ENCODE measurements at places on chromosomes 4 and X. TPM values are rescaled to one million over a fixed set of nuclear protein-coding genes. Genes with fewer than 3 reads are reported as not detected.

- H3K27me3 ChIP-seq: no peaks in the 10 kb centered on the region
- H3K4me3 ChIP-seq: peak overlapping the region; percentile 80
- peak; percentile 50 for DNase-seq
- H3K4me1 ChIP-seq: peaks cover 47% of the 10 kb centered on the region
- no peaks in the 10 kb centered on the region for H3K36me3 ChIP-seq
Measured at GRCh38 chr4:73259571-73260090, 1.0 kb upstream of the ANKRD17 start.

GRCh38 chr4:13534344-13535063, 9.8 kb downstream of the NKX3-2 start:
- no peaks in the 10 kb centered on the region for H3K36me3 ChIP-seq
- DNase-seq: no peak
- peaks cover 17% of the 10 kb centered on the region for H3K4me1 ChIP-seq
- no peak overlapping the region for H3K4me3 ChIP-seq

DNA sequence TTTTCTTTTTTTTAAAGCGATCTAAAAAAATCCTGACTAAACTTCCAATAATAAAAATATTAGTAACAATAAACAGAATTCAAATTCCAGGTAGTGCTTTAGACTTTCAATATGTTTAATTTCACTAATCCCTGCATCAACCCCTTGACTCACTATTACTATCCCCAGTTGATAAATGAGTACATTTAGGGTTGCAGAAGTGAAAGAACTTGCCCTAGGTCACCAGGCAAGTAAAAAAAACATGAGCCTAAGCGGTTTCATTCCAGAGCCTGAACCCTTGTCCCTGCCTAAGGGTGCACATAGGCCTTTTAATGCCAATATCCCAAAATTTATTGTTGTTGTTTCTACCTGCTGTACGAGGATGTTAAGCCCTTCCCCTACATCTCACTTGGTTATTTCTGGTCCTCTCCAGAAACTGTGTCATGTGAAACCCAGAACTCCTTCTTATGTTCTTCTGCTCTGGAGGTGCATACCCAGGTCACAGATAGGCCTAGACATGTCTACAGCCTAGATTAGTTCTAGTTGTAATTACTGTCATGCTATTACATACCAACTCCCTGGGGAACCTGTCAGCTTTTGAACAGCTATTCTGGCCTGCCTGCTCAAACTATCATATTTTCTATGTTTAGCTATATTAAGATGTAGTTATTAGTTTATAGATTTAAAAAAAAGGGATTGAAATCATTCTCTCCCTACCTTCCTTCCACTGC, 244.5 kb upstream of the PITX2 start:
- no peak overlapping the region for H3K27ac ChIP-seq
- no peak for DNase-seq
- peaks cover 11% of the 10 kb centered on the region for H3K4me1 ChIP-seq
- no peak overlapping the region for H3K4me3 ChIP-seq
- H3K27me3 ChIP-seq: no peaks in the 10 kb centered on the region

GRCh38 chr4:55912249-55912648, 36.5 kb upstream of the CEP135 start:
- no peak for DNase-seq
- H3K36me3 ChIP-seq: no peaks in the 10 kb centered on the region
- no peak overlapping the region for H3K27ac ChIP-seq
- H3K4me3 ChIP-seq: no peak overlapping the region

STS gene
- 5.4 TPM for total RNA-seq

DNA sequence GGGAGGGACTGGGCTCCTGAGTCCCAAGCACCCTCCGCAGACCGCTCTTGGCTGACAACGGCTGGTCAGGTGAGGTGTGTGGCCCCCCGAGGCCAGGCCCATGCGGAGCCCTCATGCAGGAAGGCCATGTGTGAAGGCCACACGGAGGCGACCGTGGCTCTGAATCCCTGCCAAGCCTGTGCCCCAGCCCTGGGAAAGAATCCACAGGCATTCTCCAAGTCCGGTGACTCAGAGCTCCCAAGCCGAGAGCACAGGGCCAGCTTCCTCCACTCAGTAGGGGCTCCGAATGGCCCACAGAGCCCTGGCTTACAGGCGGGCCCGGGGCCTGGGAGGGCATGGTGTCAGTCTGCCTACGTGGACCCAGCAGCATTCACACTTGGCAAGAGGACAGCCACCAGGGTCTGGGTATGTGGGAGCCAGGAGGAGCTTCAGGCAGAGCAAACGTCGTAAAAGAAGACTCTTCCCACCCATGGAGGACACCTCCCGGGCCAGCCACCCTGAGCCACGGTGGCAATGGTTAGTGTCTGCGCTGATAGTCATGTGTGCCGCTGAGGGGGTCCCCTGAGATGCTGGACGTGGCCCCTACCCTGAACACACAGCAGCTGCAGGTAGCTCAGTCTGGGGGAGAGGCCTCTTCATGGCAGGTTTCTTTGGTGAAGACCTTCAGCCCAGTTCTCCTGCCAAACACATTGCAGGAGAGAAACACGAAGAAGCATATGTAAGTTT, 105.7 kb downstream of the PSAPL1 start:
- H3K27ac ChIP-seq: no peak overlapping the region
- H3K27me3 ChIP-seq: peaks cover 4% of the 10 kb centered on the region
- peaks cover 8% of the 10 kb centered on the region for H3K4me1 ChIP-seq
- H3K36me3 ChIP-seq: no peaks in the 10 kb centered on the region

GRCh38 chr4:176546975-176547374, 227.2 kb downstream of the SPCS3 start:
- no peaks in the 10 kb centered on the region for H3K4me1 ChIP-seq
- H3K4me3 ChIP-seq: no peak overlapping the region
- H3K36me3 ChIP-seq: no peaks in the 10 kb centered on the region
- no peak overlapping the region for H3K27ac ChIP-seq
- no peaks in the 10 kb centered on the region for H3K27me3 ChIP-seq
- DNase-seq: no peak

SHOX gene
- 0.16 TPM for total RNA-seq

HHIP gene
- total RNA-seq: not detected

PPARGC1A gene
- total RNA-seq: 15.1 TPM

DNA sequence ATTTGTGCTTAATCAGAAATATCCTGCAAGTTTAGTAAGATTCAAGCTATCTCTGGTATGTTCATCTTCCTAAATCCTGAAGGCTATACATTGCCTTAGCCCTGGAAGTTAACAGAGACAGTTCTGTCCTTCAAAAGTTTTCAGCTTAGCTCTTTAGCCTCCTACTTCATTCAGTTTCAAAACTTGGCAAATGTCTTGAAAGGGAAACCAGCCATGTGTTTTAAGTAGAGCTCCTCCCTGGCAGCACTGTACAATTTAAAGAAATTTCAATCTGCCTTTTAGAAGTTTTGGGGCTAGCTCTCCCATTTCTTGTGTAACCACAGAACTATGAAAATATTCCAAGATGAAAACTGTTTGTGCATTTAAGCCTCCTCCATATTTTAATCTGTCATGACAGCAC, 47.0 kb downstream of the FANCB start:
- H3K36me3 ChIP-seq: no peaks in the 10 kb centered on the region
- H3K4me3 ChIP-seq: no peak overlapping the region
- DNase-seq: no peak
- no peaks in the 10 kb centered on the region for H3K4me1 ChIP-seq

- no peak overlapping the region for H3K27ac ChIP-seq
- H3K27me3 ChIP-seq: no peaks in the 10 kb centered on the region
- no peak for DNase-seq
- H3K4me1 ChIP-seq: peaks cover 9% of the 10 kb centered on the region
Measured at GRCh38 chr4:123449780-123450179, 53.2 kb downstream of the SPRY1 start.

DNA sequence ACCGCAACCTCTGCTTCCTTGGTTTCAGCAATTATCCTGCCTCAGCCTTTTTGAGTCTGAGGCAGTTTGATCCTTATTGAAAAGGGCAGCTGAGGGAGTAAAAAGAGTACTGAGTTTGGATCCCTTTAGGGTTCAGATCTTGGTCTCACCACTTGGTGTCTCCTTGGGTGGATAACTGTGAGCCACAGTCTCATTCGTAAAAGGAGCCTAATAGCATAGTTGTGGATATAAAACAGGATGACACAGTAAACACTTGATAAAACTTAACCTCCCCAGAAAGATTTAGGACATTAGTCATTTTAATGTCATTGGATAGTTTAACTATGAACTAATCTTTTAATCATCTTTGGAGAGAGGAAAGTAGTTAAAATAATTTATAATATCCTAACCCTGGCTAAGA, 173.0 kb downstream of the ANK2 start:
- H3K4me1 ChIP-seq: no peaks in the 10 kb centered on the region
- no peaks in the 10 kb centered on the region for H3K27me3 ChIP-seq
- no peaks in the 10 kb centered on the region for H3K36me3 ChIP-seq
- H3K27ac ChIP-seq: no peak overlapping the region
- DNase-seq: no peak

DNA sequence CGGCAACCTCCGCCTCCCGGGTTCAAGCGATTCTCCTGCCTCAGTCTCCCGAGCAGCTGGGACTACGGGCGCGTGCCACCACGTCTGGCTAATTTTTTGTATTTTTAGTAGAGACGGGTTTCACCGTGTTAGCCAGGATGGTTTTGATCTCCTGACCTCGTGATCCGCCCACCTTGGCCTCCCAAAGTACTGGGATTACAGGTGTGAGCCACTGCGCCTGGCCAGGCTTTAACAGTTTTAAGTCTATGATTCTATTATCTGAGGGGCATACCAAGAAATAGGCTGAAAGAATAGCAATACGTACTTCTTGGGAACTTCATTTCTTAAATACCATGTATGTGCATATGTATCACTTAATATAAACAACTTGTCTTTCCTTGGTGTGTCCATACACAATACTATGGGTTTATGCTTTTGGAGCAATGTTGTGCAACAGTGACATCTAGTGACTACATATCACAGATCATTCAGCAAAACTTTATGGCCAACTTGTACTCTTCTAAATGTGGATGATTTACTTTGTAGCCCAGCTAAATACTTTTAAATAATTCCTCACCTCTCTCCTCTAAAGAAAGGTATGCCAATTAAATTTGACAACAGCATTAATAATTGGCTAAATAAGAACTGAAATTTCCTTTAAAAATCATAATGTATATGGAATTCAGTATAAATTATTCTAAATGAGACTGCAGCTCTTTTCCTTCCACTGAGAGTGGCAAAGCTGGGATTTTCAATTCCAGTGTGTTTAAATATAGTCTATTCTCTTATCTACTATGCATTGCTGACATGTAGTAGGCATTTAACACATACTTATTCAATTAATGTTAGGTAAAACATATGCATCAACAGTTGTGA, 10.4 kb downstream of the SLC9B1 start:
- DNase-seq: no peak
- H3K4me3 ChIP-seq: no peak overlapping the region
- no peaks in the 10 kb centered on the region for H3K27me3 ChIP-seq
- H3K27ac ChIP-seq: no peak overlapping the region
- no peaks in the 10 kb centered on the region for H3K36me3 ChIP-seq

- H3K27ac ChIP-seq: no peak overlapping the region
- H3K27me3 ChIP-seq: no peaks in the 10 kb centered on the region
- no peak overlapping the region for H3K4me3 ChIP-seq
- DNase-seq: no peak
Measured at GRCh38 chr4:69156913-69157312, 57.6 kb downstream of the UGT2B11 start.

CNKSR2 gene
- total RNA-seq: 0.76 TPM

C4orf50 gene
- not detected for total RNA-seq
